Articular chondrocyte of knee joint (primary cell): ENCODE measurements at places on chromosomes 1 and 21. TPM values are rescaled to one million over a fixed set of nuclear protein-coding genes. Genes with fewer than 3 reads are reported as not detected.

The HMGN1 gene
- 227 and 252 TPM in 2 replicates for total RNA-seq

The OR6K3 gene
- total RNA-seq: not detected in 2 replicates

The IFI44L gene
- total RNA-seq: 4.8 and 21.2 TPM in 2 replicates

The GPR25 gene
- not detected in 2 replicates for total RNA-seq

The NUP210L gene
- 0.52 and 0.86 TPM in 2 replicates for total RNA-seq

The PCNX2 gene
- total RNA-seq: 43.5 and 53.7 TPM in 2 replicates

The SPTA1 gene
- total RNA-seq: 0.13 TPM in 1 of 2 replicates, not detected in the other

The ADAM30 gene
- total RNA-seq: not detected in 2 replicates

The SLX9 gene
- total RNA-seq: 11.5 and 15.0 TPM in 2 replicates

The SPATA21 gene
- not detected in 2 replicates for total RNA-seq

The CD53 gene
- total RNA-seq: not detected in 2 replicates

The LCE3E gene
- not detected in 2 replicates for total RNA-seq

The ERG gene
- 74.6 and 102 TPM in 2 replicates for total RNA-seq

The PPCS gene
- total RNA-seq: 49.5 and 61.9 TPM in 2 replicates

The NTMT2 gene
- total RNA-seq: not detected in 2 replicates

The CSTB gene
- 14.6 and 22.1 TPM in 2 replicates for total RNA-seq

The KANK4 gene
- not detected in 2 replicates for total RNA-seq

The IQCC gene
- 1.2 and 1.7 TPM in 2 replicates for total RNA-seq

The EDN2 gene
- not detected in 2 replicates for total RNA-seq

The KRTAP19-7 gene
- total RNA-seq: not detected in 2 replicates
